Stimulated activated CD8-positive, alpha-beta memory T cell treated with anti-CD3 and anti-CD28 coated beads, Interleukin-4, amount 100 ng/mL, for 1 hour (primary cell): ENCODE measurements at places on chromosomes 6 and 20.

DNA sequence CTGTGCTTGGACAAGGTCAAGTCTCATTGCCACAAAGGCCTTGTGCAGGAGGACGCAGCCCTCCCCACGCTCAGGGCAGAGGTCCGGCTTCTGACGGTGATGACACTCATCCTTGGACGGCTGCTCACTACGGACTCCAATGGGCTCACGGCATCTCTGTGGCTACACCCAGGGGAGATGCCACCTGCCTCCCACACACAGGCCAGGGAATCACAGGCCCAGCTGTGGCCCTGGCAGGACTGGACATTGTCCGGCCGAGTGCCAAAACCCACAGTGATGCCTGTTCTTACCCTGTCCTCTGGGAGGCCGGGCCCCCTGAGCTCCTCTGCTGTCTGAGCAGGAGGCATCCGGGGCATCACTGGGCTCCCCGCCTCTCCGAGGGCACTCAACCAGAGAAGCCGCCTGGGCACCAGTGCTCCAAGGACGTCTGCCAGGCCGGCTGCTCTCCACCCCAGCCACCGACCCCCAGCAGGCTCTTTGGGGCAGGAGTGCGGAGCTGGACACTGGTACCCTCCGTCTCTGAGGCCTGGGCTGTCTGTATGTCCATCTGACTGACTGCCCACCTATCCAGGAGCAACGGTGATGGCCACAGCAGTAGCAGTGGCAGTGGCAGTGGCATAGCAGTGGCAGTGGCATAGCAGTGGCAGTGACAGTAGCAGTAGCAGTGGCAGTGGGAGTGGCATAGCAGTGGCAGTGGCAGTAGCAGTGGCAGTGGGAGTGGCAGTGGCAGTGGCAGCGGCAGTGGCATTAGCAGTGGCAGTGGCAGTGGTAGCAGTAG is 1.9 kb downstream of the RBBP8NL start:
- DNase-seq: no peak

DNA sequence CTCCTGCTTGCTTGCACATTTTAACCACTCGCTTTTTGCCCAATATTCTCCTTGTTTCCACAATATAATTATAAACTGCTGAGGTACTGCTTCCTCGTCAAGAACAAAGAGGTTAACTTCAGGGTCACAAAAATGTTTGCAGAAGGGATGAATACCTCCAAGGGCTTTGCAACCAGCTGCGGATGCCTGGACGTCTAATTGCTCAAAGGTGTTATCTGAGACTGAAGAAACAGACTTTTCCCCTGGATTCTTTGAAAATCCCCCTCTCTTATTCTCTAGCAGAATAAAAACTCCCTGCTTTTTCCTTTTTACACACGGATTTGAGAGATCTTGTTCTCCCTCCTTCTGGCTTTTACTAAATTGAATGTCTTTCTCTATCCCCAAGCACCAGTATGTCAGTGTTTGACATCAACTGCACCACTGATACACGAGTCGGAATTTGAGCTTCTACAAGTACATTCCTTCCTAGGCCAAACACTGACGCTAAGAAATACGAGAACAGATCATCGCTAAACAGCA is 336 bp upstream of the SMPDL3A start:
- no peak for DNase-seq

DNA sequence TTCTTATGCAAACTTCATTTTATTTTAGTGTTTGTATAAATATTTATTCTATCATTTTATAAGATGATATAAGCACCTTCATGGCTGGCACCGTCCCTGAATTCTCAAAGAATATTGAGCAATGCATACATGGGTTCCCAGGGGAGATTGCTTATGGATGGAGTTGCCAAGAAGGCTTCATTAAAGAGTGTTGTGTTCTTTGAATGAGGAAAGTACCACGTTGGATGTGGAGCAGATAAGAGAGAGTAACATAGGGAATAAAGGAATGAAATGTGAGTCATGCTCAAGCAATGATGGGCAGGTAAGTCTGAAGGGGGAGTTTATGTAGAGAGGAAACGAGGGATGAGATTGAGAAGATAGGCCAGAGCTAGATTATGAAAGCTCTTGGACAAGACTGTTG is 10.3 kb downstream of the DSE start:
- no peak for DNase-seq

DNA sequence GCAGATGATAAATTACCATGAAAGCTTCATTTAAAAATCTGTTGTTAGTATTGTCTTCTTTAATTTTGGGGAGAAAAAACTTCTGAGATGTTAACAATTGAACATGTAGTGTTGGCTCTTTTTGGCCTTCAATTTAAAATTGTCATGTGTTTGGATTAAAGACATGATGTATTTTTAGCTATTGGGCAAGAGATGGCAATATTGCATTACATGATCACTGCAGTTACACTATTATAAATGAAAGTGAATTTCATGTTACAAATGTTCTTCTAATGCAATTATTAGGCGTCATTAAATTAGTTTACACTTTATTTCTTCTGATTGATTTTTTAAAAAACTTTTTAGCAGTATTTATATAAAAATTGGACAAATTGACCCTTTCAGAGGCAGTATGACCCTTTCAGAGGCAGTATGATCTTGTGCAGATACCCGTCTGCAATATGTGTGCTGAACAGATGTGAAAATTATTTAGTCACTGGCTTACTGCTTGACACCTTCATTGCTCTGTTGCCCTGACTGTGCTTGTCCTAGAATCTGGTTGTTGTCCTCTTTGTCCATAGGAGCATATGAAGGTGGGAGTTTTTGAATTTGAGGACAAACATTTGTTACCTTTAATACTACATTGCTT is 25.8 kb downstream of the CDKAL1 start:
- no peak for DNase-seq
